ENCODE measurements at places on chromosomes 7 and 10.

DNA sequence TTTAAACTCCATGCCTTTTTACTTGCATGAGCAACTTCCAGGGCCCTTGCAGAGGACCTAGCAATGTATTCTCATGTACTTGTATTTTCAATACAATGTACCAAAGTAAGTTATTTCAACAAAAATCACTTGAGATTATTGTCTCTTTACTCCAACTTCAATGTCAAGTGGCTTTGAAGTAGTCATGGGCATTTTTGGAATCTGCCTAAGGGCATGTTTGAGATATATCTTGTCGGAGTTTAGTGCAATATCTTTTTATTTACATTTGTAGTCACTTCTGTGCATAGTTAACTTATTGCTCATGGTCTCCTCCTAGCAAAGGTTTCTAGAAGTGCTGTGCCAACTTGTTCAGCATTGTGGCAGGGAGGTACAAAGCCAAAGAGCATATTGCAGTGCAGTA is 508.7 kb upstream of the SEMA3D start:
- DNase-seq: no peak

- no peak for DNase-seq
Measured at GRCh38 chr7:101832685-101833375, 15.4 kb downstream of the CUX1 start.

DNA sequence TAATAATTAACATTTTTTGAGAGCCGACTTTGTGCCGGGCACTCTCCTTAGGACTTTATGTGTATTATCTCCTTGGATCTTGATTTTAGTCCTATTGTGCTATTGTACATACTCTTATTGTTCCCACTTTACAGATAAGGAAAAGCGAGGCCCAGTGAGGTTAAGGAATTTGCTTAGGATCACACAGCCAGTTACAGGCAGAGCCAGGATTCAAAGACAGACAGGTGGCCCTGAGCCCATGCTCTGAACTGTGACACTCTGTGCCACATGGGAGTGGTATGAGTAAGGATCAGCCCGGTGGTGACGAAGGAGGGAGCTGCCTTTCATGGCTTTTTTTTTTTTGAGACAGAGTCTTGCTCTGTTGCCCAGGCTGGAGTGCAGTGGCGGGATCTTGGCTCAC is 15.8 kb upstream of the GNA12 start:
- no peak for DNase-seq

- DNase-seq: no peak
Measured at GRCh38 chr10:51108406-51108805, 34.1 kb downstream of the PRKG1 start.

DNA sequence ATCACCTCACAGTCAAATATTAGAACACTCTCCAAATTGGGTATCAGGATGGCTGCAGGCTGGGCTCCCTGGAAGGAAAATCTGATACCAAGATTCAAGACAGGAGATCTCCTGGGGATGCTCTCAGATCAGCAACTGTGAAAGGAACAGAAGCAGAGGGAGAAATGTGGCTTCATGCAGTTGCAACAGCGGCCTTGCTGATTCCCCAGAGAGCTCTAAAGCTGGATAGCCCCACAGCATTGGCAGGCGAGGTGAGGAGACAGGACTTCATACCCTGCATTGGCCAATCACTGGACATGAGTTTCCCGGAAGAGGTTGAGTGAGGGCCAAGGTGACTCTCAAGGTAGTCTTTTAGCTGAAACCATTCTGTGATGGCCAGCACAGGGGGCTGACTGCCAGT is 190.6 kb downstream of the PTPN20 start:
- no peak for DNase-seq

DNA sequence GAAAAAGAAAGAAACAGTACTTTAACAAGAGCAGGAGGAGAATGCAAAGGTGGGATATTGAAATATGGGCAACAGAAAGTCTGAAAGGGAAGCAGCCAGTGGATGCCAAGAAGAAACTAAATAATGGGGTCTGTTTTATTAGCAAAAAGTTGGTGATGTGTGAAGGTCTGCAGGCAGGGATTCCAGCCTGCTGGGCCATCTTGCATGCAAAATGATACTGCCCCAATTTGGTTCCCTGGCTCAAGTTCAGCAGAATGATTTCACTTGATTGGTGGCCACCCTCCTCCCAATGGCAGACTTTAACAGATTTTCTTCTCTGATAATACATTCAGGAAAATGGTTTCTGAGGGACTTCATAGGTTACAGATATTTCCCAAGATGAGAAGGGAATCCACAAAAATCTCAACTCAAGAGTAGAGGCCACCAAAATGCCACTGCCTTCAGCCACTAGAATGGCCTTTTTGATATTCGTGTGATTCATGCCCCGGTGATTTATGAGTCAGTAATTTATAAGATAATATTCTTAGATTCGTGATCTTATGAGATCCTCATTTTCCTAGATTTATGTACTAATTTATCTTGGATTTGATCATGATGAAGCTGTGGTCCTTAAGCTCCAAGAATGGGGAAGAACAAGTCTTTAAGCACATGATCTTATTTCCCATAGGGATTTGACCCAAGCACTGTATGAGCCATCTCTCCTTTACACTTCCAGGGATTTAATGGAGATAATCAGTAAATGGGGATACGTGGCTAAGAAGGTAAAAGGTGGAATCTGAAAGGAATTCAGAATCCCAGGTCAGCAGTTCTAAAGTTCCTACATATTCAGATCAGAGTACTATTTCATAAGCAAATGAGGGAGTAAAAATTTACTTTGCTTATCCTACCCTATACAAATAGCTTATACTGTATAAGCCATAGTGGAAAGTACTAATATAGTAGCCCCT is 32.3 kb upstream of the ADD3 start:
- no peak for DNase-seq
